ENCODE measurements at places on chromosomes 5 and 9.

DNA sequence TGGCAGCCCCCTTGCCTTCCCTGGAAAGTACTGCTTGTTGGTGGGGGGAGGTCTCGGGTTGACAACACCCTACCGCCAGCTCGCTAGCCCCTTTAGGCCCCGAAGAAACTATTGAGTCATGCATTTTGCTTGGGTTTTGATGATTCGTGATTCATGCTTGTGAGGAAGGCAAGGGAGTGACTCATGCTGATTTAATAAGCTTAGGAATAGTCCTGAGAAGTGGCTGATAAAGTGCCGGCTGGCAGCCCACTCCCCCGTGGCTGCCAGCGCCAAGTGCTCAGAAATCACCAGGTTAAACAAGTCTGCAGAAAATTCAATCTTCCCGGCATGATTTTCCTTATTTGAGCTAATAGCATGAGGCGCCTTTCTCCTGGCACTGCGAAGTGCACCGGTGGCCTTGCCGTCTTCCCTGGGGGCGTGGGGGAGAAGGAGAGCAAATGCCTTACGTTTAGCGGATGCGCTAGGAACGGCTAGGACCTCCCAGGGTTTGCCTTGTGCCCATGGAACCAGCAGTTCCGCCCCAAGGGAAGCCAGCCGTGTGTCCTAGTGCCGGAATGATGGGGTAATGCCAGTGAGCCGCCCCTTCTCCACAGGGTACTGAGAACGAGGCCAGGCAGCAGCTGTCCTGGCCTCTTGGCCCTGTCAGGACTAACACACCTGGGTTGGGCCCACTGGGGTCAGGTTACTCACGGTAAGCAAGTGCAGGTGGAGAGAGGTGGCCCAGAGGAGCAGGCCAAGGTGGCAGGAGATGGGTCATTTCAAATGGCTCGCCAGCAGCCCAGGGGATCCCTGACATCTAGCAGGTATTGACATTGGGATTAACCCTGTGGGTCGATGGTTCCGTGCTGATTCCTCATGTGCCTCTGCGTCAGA, 151.9 kb downstream of the MACROH2A1 start:
- peak; percentile 94 for DNase-seq

GRCh38 chr9:113533335-113534225, 70.1 kb downstream of the RGS3 start:
- DNase-seq: no peak

DNA sequence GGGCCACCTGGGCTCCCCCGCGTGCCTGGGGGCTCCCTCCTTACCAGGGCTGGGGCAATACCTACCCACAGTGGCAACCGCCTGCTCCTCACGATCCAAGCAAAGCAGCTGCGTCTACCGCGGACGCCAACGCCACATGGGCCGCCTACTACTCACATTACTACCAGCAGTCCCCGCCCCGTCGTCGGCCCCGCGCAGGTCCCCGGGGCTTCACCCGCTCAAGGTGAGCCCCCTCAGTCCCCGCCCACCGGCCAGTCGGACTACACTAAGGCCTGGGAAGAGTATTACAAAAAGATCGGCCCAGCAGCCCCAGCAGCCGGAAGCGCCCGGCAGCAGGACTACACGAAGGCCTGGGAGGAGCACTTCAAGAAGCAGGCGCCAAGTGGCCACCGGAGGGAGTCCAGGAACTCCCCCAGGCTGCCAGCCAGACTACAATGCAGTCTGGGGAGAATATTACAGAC, 106.0 kb upstream of the MTAP start:
- no peak for DNase-seq

DNA sequence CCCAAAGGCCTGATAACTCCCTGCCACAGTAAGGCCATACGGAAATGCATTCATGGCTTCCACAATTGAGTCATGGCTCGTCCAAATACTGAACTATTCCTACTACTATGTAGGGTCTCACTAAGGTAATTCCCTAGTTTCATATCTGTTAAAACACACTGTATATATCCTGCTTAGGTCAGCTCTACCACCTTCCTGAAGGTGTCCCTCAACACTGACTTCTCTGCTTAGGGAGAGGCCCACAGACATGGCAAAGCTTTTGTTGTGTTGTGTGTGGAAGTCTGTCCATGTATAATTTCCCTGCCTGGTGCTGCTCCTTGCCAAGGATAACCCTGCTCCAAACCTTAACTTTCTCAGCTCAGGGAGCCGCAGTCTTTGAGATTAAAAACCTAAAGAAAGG, 60.4 kb downstream of the GIN1 start:
- no peak for DNase-seq

DNA sequence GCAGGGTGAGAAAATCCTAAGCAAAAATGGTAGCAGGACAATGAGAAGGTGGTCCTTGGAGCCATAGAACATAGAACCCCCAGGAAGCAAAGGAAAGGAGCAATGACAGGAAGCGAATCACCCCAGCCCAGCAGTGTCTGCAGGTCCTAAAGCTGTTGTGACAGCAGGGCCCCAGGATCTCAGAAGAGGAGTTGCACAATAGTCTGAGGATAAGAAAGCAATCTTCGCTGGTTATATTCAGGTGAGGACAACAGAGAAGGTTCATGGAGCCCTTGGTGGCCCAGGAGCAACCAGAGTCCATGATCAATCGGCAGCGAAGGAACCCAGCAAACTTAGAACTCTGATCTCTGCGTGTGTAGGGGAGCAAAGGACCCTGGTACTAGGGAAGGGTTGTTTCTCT, 234.8 kb upstream of the IRX2 start:
- no peak for DNase-seq

- DNase-seq: no peak
Observed at GRCh38 chr5:1012313-1012841, 3.8 kb downstream of the NKD2 start.

GRCh38 chr9:38081356-38082108, 12.5 kb upstream of the SHB start:
- DNase-seq: peak; percentile 53

DNA sequence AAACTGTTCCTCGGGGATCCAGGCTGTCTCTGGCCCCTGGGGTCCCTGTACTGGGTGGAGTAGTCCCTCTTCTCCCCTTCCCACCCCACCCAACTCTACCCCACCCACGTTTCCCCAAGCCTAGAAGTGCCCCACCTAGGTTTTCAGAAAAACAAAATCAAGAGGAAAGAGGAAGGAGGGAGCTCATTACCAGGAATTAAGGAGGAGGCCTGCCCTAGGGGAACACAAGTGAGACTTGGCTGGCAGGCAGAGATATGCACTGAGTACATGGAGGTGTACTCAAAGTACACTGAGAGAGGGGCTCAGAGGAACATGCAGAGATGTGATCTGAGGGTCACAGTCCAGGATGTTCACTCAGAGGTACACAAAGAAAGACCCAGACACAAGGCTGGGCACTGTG, 10.2 kb downstream of the AQP3 start:
- DNase-seq: no peak

- DNase-seq: no peak
Observed at GRCh38 chr5:32837211-32837610, 126.1 kb downstream of the NPR3 start.

- peak; percentile 87 for DNase-seq
Observed at GRCh38 chr5:71601222-71602026, 14.3 kb downstream of the MCCC2 start.

- DNase-seq: no peak
Observed at GRCh38 chr9:92476962-92477361, 5.3 kb downstream of the ASPN start.

DNA sequence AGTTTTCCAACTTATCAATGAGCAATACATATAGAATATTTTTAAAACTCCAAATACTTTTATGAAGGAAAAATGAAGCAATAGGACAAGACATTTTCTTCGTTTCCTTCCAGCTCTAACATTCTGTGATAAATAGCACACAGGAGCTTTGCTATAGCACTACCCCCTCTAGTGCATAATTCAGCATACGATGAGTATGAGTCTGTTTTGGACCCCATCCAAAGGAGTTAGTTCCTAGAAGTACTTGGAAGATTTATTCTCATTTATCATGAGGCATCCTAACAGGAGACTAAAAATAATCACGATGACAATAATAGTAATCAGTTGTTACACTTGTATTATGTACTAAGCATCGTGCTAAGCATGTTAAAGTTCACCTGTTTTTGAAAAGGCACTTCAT, 1061.3 kb upstream of the DMAC1 start:
- peak; percentile 87 for DNase-seq

GRCh38 chr5:176778921-176779465, 31.4 kb upstream of the UNC5A start:
- no peak for DNase-seq

GRCh38 chr5:59728356-59728755, 165.2 kb downstream of the PDE4D start:
- no peak for DNase-seq

DNA sequence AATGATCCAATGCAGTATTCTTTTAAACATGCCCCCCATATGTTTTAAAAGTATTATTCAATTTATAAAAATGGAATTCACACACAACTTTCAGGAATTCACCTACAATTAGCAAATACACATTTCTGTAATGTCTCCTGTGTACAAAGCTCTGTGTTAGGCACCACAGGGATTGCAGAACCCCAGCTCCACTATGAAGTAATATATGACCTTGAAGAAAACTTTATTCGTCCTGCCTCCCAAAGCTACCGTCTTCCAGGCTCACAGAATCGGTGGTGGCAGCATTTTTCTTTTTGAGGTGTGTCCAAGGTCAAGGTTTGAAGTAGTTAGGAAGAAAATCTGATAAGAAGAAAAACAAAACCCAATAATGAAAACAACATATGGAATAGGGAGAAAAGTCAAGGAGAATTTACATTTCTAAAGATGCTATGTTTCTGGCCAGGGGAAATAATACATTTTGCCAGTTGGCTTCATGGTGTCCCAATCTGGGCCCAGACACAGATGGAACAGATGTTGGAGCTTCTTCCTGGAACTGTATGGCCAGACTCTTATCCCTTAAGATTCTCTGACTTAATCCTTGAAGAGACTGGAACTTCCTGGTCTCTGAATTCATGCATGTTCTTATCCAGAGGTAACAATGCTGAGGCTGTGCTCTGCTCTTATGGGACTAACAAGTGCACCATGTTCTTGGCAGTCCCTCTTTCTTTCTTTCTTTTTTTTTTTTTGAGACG, 22.0 kb upstream of the LVRN start:
- DNase-seq: no peak

- peak; percentile 66 for DNase-seq
Observed at GRCh38 chr9:37618817-37619216, 26.4 kb upstream of the TOMM5 start.

DNA sequence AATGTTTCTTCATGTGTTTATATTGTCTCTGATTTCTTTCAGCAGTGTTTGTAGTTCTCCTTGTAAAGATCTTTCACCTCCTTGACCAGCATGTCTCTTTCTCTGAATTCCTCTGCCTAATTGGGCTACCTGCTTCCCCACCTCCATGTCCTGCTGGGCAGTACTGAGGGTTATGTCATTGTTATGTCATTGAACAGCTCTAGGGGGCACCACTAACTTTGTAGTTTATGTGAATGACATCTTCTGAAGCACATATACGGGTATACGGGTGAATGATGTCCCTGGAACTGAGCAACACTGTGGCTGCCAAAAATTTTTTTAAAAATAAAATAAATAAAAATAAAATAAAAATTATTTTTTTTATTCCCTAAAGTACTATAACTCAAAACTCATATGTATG, 16.9 kb upstream of the SNCAIP start:
- DNase-seq: no peak

DNA sequence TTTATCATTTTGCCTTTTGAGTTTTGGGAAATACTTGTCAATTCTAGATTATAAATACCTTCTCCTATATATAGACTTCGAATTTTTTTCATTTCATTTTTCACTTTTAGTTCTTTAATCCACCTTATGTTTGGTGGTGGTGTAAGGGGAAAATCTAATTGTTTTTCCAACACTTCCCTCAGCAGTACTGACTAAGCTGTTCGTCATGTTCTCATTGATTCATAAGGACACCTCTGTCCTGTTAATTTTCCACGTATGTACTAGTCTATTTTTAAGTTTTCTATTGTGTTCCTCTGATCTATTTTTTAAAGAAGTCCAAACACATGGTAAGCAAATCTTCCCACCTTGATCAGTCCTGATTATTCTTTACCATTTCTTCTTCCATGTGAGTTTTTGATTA, 254.2 kb downstream of the SYK start:
- no peak for DNase-seq

Measured in fibroblast of skin of abdomen (primary cell).